ENCODE measurements at places on chromosomes 3 and 15. TPM values are rescaled to one million over a fixed set of nuclear protein-coding genes. Genes with fewer than 3 reads are reported as not detected.

- DNase-seq: peak; percentile 80
Measured at GRCh38 chr15:50256188-50257041, 9.1 kb downstream of the HDC start.

DNA sequence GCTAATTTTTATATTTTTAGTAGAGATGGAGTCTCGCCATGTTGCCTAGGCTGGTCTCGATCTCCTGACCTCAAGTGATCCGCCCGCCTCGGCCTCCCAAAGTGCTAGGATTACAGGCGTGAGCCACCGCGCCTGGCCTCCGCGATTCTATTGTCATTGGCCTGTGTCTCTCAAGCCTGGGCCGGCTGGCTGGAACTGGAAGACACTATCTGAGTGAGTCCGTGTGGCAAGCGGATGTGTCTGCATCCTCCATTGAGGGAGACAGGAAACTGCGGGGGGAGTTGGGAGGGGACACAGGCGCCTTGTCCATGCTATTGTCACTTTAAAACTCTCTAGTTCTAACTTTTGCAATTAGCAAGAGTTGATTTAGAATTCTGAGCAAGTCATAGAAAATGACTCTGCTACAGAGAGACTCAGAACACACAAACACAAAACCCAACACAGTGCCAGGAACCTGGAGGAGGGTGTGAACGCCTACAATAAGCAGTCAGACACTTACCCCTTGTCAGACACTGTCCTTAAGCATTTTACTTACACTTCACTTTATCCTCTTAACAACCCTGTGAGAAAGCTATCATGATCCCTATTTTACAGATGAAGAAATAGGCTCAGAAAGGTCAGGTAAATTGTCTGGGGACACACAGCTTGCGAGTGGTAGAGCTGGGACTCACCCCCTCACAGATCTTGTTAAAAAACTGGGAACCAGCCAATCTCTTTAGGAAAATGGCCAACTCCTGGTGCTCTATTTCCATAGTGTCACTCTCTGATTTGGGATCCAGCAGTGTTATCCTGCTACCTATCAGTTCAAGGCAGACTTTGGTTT is 38.7 kb downstream of the ANP32A start:
- DNase-seq: no peak

DNA sequence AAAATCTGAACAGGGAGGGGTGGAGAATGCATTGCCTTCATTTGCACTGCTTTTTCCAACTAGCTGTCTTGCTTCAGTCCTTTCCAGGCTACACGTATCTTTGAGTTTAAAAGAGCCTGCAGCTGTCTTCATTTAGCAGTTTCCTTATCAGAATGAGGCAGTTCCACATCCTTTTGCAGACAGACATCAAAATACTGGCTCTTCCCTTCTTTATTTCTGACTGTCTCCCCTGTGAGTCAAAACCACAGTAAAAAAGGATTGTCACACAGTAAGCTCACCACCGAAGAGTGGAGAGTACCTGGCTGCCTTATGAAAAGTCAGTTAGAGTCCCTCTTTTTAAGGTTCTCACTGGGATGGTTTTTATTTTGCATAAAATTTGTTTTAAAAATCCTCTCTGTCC is 205.5 kb upstream of the CD96 start:
- DNase-seq: no peak

DNA sequence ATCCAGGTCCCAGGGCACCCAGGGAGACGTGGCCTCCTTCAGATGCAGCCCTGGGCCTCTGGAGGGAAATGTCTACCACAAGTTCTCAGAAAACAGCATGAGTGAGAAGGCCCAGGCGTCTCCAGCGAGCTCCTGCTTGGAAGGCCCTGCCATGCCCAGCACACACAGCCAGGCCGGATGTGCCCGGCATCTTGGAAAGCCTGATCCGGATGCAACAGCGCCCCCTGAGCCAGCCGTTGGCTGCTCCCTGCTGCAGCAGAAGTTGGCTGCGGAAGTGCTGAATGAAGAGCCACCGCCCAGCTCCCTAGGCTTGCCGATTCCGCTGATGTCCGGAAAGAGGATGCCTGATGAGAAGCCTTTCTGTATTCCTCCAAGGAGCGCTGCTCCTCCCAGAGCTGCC is 856 bp downstream of the NPAP1 start:
- DNase-seq: no peak

Gene MGLL
- total RNA-seq: 4.6 TPM

Gene MB21D2
- total RNA-seq: 25.1 TPM

Data from H4 (cell line).